Activated naive CD4-positive, alpha-beta T cell treated with anti-CD3 and anti-CD28 coated beads for 36 hours (primary cell): ENCODE measurements at places on chromosomes 12 and 14.

DNA sequence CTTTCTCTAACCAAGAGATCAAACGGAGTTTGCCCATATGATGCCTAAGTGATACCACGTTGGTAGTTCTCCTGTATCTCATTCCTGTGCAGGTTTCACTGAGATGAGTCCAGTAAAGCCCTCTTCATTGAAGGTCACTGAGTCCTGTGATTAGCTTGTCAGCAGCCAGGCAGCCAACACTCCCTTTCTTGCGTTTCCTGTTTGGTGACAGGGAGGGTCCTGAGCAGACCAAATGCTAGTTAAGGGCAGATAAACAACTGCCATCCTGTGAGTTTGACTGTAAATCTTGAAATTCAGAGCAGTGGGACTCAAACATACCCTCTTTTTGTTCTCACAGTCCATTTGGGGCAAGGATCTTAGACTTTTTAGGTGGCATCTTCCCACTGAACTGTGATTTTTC, 39.4 kb downstream of the ZNF641 start:
- H3K27me3 ChIP-seq, result no peaks in the 10 kb centered on the region
- no peaks in the 10 kb centered on the region for H3K36me3 ChIP-seq
- no peak overlapping the region for H3K27ac ChIP-seq

GRCh38 chr14:22472935-22473854, 115.8 kb downstream of the DAD1 start:
- DNase-seq, result no peak
- H3K27ac ChIP-seq, result no peak overlapping the region
- H3K36me3 ChIP-seq, result no peaks in the 10 kb centered on the region
- H3K4me1 ChIP-seq, result no peaks in the 10 kb centered on the region
- no peaks in the 10 kb centered on the region for H3K27me3 ChIP-seq
- H3K4me3 ChIP-seq, result no peak overlapping the region

GRCh38 chr12:5123921-5124320, 80.2 kb downstream of the KCNA5 start:
- no peaks in the 10 kb centered on the region for H3K36me3 ChIP-seq
- no peak overlapping the region for H3K27ac ChIP-seq
- peaks cover 2% of the 10 kb centered on the region for H3K27me3 ChIP-seq
- no peak overlapping the region for H3K4me3 ChIP-seq
- DNase-seq, result no peak
- H3K4me1 ChIP-seq, result no peaks in the 10 kb centered on the region

DNA sequence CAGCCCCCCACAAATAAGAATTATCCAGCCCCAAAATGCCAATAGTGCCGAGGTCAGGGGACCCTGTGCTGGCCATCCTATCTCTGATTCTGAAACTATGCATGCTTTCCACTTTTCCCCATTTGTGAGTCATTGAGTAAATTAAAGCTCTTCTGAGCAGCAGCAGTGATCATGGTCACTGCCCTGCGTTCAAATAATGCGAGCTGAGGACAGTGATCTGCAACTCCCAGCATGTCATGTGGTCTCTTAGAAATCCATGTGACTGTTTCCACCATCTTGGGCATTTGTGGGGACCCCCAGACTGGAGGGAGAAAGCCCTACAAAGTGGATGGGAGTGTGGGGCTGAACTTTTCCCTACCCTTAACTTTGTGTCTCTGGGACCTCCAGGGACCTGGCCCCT, 53.8 kb downstream of the C14orf132 start:
- no peak for DNase-seq
- no peaks in the 10 kb centered on the region for H3K27me3 ChIP-seq
- no peak overlapping the region for H3K27ac ChIP-seq
- H3K4me1 ChIP-seq, result no peaks in the 10 kb centered on the region
- H3K4me3 ChIP-seq, result no peak overlapping the region
- H3K36me3 ChIP-seq, result no peaks in the 10 kb centered on the region

DNA sequence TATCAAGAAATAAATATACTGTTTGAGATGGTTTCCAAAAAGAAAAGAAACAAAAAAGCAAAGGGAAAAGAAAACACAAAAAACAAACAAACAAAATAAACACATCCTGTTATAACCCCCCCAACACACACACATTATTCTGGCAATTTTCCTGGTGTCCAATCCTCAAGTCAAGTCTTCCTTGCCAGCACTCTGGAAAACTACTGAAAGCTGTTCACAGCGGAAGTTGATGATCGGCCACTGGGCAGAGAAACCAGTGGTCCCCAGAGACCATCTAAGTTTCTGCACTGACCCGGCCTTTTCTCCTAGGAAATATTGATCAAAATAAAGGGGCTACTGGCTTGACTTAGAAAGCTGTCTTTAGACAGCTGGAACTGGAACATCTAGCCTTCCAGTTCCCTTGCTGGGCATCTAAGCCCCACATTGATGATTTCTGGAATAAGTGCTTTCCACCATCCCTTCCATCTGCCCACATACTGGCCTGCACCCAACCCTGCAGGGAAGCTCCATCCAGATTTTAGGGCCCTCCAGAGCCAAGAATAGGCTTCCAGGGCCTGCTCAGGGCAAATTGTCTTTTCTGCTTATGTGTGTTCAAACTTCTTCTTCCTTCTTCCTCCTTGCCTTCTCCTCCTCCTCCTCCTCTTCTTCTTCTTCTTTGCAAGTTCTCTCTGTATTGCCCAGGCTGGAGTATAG, 11.6 kb upstream of the PPP1CC start:
- H3K27ac ChIP-seq, result no peak overlapping the region
- no peaks in the 10 kb centered on the region for H3K27me3 ChIP-seq
- peaks cover 15% of the 10 kb centered on the region for H3K4me1 ChIP-seq

GRCh38 chr12:110199339-110200123, 75.4 kb downstream of the IFT81 start:
- no peaks in the 10 kb centered on the region for H3K27me3 ChIP-seq
- H3K27ac ChIP-seq, result no peak overlapping the region
- peak; percentile 17 for DNase-seq
- H3K36me3 ChIP-seq, result no peaks in the 10 kb centered on the region
- H3K4me3 ChIP-seq, result no peak overlapping the region

DNA sequence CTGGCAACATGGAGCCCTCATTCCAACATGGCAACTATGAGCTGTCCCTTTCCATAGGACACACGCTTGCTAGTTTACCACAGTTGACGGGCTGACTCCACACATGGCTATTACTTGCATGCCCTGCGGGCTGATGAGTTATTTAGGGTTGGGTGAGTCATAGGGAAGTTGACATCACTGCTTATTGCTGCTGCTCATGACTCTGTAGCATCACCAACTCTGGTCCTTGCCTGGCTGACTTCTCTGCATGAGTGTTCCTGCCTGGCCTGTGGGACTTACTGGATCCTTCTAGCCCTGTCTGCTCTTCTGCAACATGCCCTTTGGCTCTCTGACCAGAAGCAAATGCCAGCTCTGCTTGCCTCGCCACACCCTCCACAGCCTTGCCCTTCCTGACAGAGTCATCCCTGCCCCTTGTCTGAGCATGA, 199.5 kb downstream of the ANO6 start:
- peaks cover 1% of the 10 kb centered on the region for H3K4me1 ChIP-seq
- peak; percentile 47 for DNase-seq
- H3K27me3 ChIP-seq, result no peaks in the 10 kb centered on the region
- H3K4me3 ChIP-seq, result no peak overlapping the region
- peaks cover 21% of the 10 kb centered on the region for H3K36me3 ChIP-seq
